ENCODE measurements at places on chromosomes 12 and 14.

DNA sequence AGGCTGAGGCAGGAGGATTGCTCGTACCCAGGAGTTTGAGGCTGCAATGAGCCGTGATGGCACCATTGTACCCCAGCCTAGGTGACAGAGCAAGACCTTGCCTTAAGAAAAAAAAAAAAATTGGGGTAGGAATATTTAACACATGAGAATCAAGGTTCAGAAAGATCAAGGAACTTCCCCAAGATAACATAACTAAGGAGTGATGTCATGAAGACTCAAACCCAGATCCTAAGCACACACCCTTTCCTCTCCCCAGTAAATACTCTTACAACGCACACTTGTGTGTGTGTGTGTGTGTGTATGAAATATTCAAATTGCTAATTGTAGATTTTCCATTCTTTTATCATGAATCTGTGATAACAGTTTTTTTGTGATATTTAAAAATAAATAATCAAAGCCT is 90.6 kb upstream of the NUDT4 start:
- DNase-seq: no peak

GRCh38 chr12:123937707-123938591 is 34.7 kb downstream of the CCDC92 start:
- peak; percentile 73 for DNase-seq

- DNase-seq: no peak
These were observed 425.2 kb downstream of the GALC start for GRCh38 chr14:87567618-87568295.

DNA sequence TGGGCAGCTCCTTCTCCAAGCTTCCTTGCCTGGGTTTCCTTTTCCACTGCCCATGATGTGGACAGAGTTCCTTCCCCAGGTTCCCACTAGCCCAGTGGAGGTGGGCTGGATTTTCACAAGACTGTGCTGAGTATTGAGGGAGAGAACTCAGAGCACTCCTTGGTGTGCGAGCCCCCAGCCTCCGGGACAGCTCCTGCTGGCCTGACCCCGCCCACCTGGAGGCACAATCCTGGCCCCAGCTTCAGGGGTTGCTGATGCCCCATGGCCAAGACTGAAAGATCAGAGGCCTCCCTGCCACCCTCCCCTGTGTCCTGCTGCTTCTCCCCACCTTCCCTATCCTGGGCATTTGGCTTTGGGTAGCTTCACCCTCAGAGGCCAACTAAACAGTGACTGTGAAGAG is 7.7 kb downstream of the KCNH3 start:
- peak; percentile 0 for DNase-seq

- DNase-seq: peak; percentile 33
These were observed 17.8 kb downstream of the ELK3 start for GRCh38 chr12:96211988-96212387.

DNA sequence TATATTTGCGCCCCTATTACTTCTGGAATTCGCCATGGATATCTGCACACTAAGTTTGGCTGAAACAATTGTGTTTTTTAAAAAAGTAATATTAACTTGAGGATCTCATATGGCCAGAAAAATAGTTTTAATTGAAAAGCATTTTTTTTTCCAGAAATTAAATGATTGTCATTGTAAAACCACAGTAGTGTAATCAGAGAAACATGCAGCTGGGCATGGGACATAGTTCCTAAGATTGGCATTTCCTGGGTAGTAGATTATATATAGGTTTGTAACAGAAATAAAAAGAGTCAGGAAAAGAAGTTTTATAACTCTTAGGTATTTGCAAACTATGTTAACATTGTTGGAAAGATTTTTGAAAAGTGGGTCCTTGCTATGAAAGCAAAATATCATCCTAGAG is 17.6 kb downstream of the SSPN start:
- DNase-seq: no peak

GRCh38 chr12:49332891-49333371 is 4.1 kb downstream of the C1QL4 start:
- no peak for DNase-seq

DNA sequence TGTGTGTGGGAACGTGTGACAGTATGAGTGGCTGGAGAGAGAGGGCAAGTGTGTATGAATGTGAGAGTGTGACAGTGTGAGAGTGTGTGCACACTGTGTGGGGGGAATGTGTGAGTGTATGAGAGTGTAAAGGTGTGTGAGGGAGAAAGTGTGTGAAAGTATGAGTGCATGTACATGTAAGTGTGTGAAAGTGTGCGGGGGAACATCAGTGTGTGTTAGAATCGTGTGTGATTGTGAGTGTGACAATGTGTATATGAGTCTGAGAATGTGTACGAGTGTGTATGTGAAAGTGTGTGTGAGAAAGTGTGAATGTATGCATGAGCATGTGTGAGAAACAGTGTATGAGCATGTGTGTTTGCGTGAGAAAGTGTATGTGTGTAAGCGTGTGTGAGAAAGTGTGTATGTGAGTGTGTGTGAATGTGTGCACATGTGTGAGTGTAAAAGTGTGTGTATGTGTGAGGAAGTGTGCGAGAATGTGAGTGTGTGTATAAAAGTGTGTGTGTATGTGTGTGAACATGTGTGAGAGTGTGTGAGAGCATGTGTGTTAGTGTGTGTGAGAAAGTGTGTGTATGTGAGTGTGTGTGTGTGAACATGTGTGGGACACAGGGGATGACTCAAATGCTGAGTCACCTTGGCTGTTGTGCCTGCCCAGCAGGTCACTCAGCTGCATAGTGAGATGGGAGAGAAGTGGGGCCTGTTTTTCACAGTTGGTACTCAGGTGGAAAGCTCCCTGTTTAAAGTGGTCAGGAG is 220.5 kb upstream of the TBX3 start:
- no peak for DNase-seq

- DNase-seq: no peak
These were observed 446.4 kb downstream of the EGLN3 start for GRCh38 chr14:33504246-33505099.

DNA sequence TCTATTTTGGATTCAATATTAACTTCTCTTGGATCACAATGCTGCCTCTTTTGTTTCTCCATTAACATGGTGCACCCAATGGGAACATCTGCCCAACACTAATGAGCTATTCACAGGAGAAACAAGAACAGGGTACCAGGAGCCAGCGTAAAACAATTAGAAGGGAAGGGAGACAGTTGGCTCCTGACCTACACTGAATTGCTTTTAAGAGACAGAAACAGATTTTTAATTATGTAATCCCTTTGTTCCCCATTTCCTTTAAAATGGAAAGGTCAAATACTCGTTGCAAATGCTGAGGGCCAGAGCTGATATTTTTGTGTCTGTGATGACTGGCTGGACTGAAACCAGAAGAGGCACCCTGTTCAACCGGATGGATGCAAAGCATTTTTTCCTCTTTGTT is 108.3 kb downstream of the SEC23A start:
- no peak for DNase-seq

- DNase-seq: no peak
These were observed 3.5 kb downstream of the TTC6 start for GRCh38 chr14:37598747-37599506.

DNA sequence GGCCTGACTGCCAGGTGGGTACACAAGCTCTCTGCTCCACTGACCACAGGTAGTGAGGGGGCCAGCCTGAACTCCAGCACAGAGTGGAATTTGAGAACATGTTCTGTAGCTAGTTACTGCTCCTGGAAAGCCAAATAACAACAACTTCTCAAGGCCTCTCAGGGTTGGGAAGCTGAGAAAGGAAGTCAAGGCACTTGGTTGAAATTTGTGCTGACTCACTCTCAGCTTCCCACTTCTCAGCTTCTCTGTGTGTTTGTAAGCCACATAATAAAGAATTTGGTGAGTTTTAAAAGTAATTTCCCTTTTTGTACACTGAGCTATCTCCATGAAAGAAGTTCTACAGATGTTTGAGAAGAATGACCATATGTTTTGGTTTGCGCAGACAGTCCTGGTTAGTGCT is 234.9 kb downstream of the KTN1 start:
- no peak for DNase-seq

DNA sequence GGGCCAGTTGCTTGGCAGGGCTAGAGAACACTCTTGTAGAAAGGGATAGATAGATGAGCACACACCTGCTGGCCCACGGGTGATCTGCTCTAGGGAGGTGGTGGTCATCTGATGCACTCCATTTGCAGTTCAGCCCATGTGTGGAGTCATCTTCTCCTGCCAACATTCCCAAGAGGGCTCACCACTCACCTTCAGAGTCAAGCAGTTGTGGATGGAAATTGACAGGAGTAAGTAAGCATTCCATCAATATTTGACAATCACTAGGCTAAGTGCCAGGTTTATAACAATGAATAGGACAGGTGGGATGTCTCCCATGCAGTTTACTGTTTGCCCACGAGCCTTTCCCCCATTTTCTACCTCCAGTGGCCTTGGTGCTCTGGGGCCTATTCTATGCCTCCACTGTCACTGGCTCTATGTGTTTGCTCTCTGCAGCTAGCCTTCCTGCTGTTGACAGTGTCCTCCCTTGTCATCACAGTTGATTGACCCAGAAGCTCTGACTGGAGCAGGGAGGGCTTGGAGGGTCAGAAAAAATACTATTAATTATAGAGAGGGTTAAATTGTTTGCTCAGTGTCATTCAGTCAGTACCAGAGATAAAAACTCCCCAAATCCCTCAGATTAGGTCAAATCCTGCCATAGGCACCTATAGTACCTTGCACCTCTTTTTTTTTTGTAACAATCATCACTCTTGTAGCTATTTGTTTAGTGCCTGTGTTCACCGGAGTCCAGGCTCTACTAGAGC is 134.6 kb upstream of the PZP start:
- no peak for DNase-seq

DNA sequence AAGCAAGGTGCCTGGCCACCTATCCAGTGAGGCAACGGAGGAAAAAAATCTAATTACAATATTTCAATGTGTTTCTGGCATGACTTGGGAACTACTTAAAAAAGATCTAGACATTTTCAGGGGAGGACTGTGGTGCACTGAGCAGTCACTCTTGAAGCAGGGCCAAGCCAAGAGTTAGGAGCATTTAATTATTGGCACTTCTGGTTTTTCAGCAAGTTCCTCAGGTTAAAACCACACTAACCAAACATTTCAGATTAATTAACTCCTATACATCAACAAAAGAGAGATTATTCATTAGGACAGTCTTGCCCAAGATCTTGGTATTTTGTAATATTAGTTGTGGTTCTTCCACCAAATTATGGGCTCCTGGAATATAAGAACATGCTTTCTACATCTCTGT is 25.6 kb downstream of the PRKAB1 start:
- DNase-seq: no peak

DNA sequence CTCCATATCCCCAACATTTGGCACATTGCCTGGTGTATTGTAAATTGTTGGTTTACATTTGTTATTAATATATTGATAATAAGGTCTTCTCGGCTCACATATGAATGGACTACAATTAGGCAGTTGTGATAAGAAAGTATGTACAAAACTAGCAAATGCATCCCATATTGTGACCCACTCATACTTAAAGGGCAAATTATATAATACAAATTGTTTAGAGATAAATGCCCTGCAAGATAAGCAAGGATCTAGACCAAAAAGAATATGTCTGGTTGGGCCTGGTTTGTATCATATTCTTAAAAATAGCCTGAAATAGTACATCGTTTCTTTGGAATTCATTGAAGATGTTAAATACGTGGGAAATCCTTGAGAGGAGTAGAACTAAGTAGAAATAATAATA is 151.3 kb downstream of the CNTN1 start:
- no peak for DNase-seq

DNA sequence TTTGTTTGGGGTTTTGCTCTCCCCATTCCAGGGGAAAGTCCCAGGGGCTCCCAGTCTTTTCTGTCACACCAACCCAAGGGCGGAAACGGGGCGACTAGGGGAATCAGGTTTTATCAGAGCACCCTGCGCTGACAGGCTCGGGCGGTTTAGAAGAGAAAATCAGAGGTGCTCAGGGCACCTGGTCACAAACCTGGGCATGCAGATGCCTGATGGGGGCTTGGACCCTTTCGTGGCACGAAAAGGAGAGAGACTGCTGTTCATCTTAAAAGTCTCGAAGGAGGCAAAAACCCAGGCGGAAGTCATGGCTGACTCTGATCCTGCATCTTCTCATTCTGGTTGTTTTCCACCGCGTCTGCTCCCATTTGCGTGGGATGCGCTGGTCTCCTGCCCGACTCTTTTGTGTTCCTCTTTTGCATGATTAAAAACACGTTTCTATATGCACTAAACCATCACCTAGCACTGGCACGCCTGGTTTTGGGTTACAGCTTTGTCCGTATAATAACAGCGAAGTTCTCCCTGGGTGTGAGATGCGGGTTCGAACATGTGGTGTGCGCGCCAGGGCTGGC is 13.2 kb downstream of the OTX2 start:
- DNase-seq: no peak

DNA sequence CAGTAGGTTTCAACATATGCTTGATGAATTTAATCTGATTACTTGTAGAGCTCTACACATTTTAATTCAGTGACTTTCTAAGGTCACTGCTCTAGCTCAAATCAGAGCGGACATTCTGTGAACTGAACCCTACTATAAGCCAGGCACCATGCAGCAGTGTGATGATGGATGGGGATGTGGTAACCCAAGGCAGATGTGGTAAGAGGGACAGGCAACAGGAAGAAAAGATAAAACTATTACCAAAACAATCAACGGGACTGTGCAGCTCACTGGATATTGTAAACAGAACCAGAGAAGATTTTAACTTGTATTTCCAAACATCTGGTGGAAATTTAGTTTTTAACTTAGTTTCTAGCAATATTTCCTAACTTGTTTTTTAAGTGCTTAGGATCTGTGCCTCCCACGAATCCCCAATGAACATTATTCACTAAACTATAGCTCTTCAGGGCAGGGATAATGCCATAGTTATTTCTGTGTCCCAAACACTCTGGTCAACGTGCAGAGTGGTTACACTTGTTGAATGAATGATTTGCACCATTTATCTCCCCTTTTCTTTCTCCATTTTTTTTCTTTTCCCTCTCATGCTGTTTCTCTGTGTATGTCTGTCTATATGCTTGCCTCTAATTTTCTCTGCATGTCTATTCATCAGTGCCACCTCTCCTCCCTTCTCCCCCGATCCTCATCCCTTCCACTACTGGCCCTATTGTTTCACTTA is 3.0 kb downstream of the ERO1A start:
- DNase-seq: no peak

DNA sequence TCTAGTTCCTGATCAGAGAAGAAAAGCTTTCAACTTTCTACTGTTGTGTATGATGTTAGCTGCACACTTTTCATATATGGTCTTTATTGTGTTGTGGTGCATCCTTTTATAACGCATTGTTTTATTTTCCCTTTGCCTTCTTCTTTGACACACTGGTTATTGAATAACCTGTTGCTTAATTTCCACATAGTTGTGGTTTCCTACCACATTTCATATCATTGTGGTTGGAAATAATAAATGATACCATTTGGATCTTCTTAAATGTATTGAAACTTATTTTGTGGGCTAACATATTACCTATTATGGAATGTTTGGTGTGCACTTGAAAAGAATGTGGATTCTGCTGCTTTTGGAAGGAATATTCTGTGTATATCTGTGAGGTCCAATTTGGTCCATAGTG is 64.9 kb downstream of the GPHN start:
- no peak for DNase-seq

All from activated naive CD4-positive, alpha-beta T cell treated with anti-CD3 and anti-CD28 coated beads for 36 hours (primary cell).